ENCODE measurements at places on chromosomes 6 and 20.

DNA sequence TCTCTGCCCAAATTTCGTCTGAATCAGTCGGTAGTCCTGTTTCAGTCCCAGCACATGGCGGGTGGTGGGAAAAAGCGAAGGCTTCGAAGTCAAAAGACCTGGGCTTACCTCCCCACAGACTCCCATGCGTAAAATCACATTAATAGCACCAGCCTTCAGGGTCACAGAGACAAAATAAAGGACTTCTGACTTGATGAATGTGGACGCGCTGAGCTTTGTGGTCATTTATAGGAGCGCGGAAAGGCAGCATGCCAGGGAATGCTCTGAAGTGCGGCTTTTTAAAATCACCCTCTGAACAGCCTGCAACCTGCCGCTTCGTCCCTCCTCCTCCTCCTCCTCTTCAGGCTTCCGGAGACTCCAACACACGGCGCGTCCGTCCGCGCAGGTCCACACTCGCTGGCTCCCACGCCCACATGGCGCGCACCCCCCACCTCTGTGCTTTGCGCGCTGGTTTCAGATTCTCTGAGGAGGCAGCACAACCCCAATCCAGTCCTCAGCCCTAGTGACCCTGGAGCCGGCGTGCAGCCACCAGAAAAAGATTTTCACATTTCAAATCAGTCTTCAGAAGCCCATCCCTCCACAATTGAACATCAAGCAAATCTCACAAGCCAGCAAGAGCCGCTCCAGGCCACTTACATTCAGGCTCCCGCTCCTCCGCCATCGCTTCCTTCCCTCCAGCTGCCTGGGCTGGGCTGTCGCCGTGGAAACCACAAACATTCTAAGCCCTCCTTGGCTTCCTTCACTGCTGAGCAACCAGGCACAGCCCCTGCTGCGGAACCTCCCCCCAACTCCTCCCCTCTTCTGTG lies at the start of gene C6orf118:
TSS of gene C6orf118 (minus strand) at position 680 of the 806 bp plus-strand sequence. CDS start at position 661, 19 bp downstream.
- peak; percentile 83 for DNase-seq

DNA sequence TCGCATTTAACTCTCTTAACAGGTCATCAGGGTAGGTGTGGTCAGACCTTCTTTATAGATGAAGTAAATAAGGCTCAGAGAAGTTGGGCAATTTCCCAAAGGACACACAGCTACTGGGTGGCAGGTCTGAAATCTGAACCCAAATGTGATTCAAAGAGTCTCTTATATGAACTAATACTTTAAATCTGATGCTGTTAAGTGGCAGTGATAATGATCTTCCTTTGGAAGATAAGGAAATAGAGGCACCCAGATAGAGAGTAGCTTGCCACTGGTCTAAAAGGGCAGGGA lies 237.1 kb downstream of the GMPR start:
- no peak for DNase-seq

GRCh38 chr20:20568604-20569205 lies 143.7 kb downstream of the RALGAPA2 start:
- peak; percentile 68 for DNase-seq

DNA sequence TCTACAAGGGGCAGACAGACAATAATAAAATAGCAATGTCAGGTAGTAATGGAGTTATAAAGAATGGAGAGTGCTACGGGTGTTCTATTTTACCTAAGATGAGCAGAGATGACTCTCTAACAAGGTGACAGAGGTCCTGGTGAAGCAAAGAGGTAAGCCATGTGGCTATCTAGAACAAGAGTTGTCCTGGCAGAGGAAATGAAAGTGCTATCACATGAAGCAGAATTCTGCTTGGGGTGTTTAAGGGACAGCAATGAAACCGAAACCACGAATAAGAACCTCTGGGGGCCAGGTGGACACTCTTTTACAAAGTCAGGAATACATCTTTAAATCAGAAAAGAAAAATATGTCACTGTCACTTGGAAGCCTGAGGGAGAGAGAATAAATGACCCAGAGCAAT lies 37.9 kb upstream of the IRAK1BP1 start:
- no peak for DNase-seq

GRCh38 chr6:49646130-49646824 lies 9.6 kb upstream of the RHAG start:
- no peak for DNase-seq

- DNase-seq: no peak
These were observed 444.0 kb upstream of the SLC35B3 start for GRCh38 chr6:8879334-8879733.

DNA sequence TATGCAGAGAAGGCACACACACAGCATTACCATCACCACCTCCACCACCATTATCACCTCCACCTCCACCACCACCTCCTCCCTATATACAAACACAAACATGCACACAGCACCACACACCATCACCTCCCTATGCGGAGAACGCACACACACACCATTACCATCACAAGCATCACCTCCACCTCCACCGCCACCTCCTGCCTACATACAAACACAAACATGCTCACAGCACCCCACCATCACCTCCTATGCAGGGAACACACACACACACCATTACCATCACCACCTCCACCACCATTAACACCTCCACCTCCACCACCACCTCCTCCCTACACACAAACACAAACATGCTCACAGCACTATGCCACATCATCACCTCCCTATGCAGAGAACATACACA lies 236.5 kb upstream of the AFDN start:
- no peak for DNase-seq

GRCh38 chr6:85193339-85193738 lies 256.5 kb upstream of the NT5E start:
- no peak for DNase-seq

- DNase-seq: no peak
These were observed 18.5 kb upstream of the RSPO4 start for GRCh38 chr20:1020614-1021013.

- DNase-seq: no peak
These were observed 12.0 kb upstream of the CCDC170 start for GRCh38 chr6:151481786-151482185.

GRCh38 chr20:22302039-22302438 lies 282.3 kb downstream of the FOXA2 start:
- no peak for DNase-seq

GRCh38 chr6:88167352-88167937 lies 1.3 kb upstream of the CNR1 start:
- DNase-seq: no peak

DNA sequence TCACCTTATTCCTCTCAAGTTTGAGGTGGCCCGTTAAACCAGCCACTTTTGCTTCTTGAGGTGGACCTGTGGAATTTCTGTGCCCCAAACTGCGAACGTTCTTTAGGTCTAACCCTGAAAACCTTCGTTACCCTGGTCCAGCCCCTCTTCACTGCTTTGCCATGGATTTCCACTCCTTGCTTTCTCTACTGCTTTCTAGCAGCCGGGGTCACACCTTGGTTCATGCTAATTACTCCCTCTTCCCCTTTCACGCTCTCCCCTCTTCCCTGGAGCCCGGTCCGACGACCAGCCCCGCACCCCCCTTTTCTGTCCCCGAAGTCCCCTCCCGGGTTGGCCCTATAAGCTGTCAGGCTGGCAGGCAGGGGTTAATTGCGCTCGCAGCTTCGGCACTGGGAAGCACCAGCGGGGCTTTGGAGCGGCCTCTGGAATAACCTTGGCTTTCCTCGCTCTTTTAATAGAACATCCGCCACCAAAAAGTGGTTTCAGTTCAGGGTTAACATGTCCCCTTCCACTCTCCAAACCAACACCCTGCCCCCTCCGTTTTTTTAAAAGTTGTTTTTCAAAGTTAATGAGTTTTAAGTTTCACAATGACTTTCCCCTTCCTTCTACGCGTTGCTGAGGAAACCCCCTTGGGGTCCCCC lies 1.4 kb upstream of the HIVEP1 start:
- peak; percentile 47 for DNase-seq

DNA sequence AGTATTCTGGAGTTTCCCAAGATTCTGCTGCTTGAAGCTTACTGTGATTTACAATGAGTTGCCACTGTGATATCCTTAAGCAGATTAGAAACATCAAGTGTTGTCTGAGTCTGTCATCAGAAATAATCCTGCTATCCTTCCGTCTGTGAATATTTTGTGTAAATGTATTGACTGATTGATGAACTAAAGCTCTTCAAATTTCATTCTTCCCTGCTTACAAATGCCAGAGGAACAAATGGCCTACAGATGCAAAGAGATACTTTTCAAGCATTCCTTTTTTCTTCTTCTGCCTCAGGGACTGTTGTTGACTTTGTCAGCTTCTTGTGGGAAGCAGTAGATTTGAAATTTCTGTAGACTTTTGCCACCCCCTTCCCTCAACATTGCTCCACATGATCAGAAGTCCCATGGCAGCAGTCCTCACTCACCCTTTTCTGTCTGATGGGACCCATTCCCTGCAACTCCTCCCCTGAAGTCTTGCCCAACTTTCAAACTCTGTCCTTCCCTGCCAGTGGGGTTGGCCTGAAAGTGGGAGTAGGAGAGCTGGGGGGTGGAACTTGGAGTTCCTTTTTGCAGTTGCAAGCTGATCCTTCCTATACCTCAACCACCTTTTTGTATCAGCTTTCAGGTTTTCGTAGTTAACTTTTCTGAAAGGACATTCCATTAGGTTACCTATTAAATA lies 38.5 kb upstream of the MLIP start:
- DNase-seq: no peak

GRCh38 chr20:23293689-23294088 lies 56.9 kb upstream of the NXT1 start:
- no peak for DNase-seq

- DNase-seq: peak; percentile 87
These were observed 112.1 kb downstream of the ASXL1 start for GRCh38 chr20:32470025-32470861.

DNA sequence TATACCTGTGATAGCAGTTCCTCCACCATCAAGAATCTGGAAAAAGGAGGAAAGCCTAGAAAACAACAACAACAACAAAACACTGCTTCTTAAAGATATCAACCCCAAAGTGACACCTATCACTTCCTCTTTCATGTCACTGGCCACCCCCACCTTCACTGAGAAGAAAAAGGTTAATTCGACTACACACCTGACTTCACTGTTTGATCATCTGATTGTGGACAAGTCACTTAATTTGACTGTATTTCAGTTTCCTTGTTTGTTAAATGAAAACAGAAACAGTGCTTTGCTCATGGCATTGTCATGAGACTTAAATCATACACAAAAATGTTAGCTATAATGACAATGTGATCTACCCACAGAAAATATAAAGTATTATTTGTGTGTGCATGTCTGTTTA lies 280.6 kb upstream of the SULF2 start:
- no peak for DNase-seq

GRCh38 chr20:56689852-56690485 lies 60.9 kb downstream of the TFAP2C start:
- peak; percentile 11 for DNase-seq

DNA sequence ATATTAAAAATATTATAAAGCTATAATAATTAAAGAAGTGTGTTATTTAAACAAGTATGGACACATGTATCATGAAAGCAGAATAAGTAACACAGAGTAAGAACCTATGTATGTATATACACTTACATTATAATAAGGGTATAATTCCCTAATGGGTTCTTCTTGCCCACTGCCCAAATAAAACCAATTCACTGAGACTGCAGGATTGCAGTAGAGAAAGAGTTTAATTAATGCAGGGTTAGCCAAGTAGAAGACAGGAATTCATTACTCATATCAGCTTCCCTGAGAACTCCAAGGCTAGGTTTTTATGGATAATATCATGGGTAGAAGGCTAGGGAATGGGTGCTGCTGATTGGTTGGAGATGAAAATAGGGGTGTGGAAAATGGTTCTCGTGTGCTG lies 53.8 kb upstream of the SAMD3 start:
- DNase-seq: no peak

DNA sequence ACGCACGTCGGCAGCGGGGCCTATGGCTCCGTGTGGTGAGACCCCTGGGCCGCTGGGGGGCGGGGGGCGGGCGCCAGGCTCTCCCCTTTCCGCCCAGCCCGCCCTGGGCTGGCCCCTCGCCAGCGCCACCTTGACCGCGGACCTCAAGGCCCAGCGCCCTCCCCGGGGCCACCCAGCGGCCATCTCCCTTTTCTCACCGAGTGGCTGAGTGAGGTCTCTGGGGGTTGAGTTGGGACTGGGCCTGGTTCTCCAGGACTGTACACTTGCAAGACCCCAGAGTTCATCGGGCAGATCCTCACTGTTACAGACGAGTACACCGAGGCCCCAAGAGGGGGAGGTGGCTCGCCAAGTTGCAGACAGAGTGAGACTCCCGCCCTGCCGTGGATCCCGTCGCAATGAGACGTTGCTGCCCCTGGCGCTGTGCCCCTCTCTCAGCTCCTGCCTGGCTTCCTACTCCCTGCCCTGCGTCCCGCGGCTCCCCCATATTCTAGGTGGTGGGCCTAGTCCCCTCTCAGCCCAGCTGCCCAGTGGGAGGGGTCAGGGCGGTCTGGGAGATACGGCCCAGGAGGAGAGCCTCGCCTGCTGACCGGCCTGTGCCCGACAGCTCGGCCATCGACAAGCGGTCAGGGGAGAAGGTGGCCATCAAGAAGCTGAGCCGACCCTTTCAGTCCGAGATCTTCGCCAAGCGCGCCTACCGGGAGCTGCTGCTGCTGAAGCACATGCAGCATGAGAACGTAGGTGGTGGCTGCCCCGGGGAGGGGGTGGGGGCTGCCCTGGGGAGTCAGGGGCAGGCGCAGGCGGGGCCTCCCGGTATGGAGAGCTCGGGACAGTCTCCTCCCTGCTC lies 576 bp downstream of the MAPK13 start:
- peak; percentile 34 for DNase-seq

DNA sequence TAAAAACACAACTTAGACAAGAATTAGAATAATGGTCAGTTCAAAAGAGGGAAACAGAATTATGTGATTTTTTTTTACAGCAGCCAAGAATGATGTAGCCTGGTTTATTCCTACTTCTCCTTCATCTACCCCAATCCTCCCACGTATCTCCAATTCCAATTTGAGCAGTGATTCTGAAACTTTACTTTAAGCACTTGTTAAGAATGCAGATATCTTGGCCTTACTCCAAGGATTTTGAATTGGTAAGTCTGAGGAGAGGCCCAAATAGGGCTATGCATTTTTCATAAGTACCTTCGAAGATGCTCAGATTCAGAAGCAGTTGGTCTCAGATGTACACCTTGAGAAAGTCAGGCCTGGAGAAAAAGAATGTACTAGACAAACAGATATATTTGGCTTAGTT lies 233.4 kb upstream of the FLRT3 start:
- DNase-seq: peak; percentile 13

DNA sequence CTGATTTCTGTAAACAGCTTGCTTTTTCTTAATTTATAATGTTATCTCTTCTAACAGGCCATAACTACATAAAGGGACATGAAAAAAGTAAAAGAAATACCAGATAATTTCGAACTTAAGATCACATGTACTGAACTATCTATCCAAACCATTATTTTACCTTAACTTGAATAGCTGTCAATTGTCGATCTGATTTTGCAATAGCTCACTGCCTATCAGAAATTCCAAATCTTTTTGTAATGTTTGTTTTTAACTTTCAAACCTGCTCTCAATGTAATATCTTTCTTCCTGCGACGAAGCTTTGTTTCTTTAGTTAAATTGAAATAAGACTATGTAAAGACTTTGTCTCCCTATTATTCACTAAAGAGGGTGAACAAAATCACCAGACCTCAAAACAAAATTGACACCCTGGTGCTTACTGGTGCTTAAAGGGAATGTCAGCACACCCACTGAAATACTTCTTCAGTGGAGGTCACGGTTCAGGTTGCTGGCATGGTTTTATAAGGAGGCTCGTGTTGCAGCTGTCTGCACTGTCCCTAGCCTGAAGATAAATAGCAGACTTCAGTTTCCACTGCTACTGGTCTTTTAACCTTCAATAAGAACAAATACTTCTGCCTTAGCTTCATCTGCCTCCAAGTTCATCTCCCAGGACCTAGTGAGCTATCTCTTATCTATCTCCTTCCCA lies 117.5 kb upstream of the QKI start:
- DNase-seq: no peak

- no peak for DNase-seq
These were observed 247.8 kb downstream of the FNDC1 start for GRCh38 chr6:159416891-159417560.

Measured in fibroblast of pulmonary artery (primary cell).